Activated CD8-positive, alpha-beta memory T cell treated with anti-CD3 and anti-CD28 coated beads for 4 hours (primary cell): ENCODE measurements at places on chromosomes 2 and 18.

DNA sequence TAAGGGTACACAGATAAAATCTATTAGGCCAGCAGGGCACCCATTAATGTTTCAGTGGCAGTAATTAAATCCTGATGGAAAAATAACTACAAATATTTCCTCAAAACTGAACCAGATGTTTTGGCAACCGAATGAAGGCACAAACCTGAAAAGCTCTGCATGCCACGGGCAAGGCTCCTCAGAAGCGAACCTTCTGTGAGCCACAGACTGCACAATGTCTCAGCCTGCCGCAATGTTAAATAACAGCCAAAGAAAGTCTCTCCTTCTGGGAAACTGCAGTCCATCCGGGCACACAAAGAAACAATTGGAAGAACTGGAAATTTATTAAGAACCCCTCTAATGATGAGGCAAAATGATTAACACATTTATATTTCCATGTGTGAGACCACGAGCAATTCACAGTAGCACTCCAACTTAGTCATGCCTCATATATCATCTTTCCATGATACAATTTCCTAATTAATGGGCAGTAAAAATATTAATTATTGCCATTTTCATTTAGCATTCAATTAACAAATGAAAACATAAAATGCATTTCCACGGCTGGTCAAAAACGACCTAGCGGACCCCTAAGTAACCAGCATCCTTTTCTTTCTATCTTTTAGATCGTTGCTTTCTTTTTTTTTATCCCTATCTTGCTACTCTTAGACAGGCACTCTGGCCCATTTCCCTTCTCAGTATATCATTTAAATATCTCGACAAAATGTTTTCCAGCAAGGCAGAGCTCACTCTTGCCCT, 237.5 kb downstream of the EPHA4 start:
- DNase-seq = no peak

DNA sequence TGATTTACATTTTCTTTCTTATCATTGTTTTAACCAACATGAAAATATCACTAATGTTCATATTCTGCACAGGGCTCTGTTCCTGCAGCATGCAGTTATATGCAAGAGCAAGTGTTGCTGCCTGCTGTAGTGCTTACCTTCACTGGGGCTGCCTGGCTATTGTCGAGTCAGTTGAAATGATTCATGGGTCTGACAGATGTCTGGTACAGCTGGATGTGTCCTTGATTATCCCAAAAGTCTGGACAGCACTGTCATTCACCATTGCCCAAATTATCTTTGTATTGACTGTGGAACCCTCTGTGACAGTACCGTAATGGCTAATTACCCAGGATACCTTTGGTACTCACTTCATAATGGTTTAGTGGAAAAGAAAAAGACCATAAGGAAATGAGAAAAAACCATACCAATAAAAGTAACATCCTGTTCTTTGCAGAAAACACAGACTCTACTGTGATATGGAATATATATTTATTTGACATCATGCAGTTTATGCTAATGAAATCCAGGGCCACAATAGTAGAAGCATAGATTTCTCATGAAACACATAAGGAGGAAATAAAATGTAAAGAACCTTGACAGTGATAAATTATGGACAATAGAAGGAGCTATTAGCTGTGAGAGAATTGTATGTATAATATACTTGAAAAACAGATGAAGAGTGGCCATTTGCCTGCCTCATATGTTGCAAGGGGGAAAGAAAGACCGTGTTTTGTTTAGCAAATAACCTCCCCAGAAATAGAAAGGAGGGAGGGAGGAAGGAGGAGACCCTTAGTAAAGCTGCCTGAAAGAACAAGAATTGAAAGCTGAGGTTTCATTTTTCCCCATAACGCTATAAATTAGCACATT, 249.8 kb upstream of the ATP5MC3 start:
- DNase-seq = no peak

GRCh38 chr2:73877071-73877802, 15.6 kb upstream of the ACTG2 start:
- no peak for DNase-seq

DNA sequence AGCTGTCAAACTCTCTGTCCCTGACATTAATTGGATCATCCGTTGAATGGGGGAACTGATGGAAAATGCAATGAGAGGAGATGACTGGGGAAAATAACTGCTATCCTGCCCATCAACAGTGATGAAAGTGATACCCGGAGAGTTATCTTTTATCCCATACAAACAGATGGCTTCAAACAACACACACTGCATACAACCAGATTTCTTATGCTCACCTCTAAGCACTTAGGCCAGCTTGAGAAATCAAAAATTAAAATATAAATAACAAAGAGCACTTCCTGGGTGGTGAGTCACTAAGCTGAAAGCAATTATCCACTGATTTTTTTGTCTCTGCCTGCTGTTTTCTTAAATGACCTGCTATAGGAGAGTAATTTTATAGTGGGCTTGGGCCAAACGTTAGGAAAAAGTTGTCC, 237.6 kb upstream of the RGPD4 start:
- DNase-seq = no peak
